Stimulated activated CD8-positive, alpha-beta memory T cell treated with anti-CD3 and anti-CD28 coated beads, Interleukin-15, amount 100 ng/mL, for 4 hours (primary cell): ENCODE measurements at places on chromosomes 7 and 10.

- no peak for DNase-seq
Observed at GRCh38 chr7:39898867-39899266, 51.2 kb upstream of the CDK13 start.

GRCh38 chr7:132059141-132059540, 502.7 kb upstream of the PODXL start:
- DNase-seq = no peak

DNA sequence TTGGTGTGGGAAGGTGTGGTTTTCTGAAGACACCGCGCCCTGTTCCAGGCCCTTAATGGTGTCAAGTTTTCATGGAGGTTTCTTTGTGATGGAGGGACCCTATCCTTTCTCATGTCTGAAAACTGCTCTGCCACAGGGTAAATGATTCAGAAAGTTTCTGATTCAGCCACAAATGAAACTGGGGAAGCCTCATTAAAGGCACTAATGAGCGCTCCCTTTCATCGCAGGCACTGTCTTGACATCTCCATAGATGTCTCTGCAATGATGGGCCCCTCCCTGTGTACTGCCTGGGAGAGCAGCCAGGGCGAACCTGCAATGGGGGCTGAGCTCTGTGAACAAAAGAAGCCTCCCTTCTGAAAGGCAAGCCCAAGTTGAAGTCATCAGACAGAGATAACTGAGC, 355.3 kb downstream of the PRPF18 start:
- DNase-seq = no peak

- no peak for DNase-seq
Observed at GRCh38 chr7:98351136-98351535, 49.8 kb downstream of the BAIAP2L1 start.

DNA sequence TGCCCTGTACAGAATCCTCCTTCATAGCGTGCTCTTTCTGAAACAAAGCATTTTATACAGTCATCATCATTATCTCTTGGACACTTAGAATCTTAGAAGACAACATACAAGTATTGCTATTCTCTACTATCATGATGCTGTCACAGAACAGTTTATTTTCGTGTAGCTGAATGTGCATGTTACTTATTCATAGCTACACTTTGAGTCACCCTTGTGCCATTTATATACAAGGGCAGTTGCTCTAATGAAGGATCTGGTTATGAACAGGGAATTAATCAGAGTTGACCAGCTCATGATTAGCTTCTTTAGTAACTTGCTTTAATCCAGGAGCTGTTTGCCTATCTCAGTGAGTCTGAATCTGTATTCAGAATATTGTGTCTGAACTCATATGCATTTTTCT, 11.2 kb downstream of the CASP2 start:
- DNase-seq = no peak
